ENCODE measurements at places on chromosomes 6 and 20.

- DNase-seq = no peak
Measured at GRCh38 chr6:62805431-62805830, 405.8 kb upstream of the FKBP1C start.

GRCh38 chr6:127382413-127382812, 39.0 kb upstream of the ECHDC1 start:
- DNase-seq = no peak

- DNase-seq = no peak
Measured at GRCh38 chr20:59938696-59939051, 1.4 kb downstream of the PPP1R3D start.

DNA sequence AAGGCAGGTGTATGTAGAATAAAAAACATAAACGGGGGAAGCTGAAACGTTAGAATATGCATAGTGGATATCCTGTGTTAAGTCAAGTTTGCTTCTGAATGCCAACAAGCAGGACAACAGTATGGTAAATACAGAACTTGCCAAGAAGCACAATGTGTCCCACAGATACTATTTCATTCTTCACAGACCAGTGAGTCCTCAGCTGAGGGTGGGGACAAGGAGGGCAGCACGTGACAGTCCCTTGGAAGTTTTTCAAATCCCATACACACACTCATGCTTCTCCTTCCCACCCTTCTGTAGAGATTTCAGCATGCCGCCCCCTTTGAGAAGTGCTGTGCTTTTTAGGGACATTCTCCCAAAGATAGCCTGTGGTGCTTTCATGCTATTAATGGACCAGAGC, 268.5 kb upstream of the ECI2 start:
- DNase-seq = no peak

DNA sequence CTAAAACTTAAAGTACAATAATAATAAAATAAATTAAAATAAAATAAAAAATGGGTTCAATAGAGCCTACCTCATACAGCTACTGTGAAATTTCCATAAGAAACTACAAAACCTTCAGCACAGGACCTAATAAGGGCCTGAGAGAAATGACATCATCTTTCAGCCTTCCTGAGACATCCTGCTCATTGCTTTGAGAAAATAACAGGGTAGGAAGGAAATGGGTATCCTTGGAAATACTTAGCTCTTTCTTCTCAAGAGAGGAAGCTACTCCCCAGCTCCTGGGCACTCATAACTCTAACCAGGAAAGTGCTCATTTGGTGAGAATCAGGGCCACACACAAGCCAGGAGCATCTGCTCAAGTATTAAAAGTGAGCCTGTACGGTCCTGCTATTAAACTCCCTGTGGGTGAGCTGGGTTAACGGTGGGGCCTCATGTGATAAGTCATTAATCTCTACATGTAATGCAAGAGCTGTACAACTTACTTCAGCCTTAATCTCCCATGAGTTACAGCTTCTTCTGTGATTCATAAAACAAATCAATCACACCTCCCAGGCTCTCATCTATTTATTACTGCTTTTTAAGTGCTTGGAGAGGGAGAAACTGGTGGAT, 141.4 kb downstream of the MAFB start:
- no peak for DNase-seq

DNA sequence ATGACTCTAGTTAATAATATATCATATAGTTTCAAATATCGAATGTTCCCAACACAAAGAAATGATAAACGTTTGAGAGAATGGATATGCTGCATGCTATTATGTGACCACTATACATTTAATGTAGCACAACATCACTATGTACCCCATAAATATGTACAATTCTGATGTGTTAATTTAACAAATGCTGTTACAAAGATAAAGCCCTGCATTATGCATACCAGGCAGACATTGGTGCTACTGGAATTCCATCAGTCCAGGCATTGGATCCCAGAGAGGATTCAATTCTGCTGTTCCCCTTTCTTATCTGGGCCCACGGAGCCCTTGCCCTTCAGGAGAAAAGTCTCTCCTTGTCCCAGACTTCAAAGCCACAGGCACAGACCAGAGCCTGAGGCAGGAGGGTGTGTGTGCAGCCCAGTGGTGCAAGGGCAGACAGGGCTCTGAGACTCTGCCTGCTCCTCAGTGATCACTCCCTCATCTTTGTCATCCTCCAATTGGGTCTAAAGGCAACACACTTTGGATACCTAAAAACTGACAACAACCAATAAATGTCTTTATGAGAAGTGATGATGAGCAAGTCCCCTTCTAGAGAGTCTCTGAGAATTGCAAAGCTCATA, 45.2 kb downstream of the PSMG4 start:
- no peak for DNase-seq

- no peak for DNase-seq
Measured at GRCh38 chr6:111593512-111593816, 12.2 kb downstream of the TRAF3IP2 start.

DNA sequence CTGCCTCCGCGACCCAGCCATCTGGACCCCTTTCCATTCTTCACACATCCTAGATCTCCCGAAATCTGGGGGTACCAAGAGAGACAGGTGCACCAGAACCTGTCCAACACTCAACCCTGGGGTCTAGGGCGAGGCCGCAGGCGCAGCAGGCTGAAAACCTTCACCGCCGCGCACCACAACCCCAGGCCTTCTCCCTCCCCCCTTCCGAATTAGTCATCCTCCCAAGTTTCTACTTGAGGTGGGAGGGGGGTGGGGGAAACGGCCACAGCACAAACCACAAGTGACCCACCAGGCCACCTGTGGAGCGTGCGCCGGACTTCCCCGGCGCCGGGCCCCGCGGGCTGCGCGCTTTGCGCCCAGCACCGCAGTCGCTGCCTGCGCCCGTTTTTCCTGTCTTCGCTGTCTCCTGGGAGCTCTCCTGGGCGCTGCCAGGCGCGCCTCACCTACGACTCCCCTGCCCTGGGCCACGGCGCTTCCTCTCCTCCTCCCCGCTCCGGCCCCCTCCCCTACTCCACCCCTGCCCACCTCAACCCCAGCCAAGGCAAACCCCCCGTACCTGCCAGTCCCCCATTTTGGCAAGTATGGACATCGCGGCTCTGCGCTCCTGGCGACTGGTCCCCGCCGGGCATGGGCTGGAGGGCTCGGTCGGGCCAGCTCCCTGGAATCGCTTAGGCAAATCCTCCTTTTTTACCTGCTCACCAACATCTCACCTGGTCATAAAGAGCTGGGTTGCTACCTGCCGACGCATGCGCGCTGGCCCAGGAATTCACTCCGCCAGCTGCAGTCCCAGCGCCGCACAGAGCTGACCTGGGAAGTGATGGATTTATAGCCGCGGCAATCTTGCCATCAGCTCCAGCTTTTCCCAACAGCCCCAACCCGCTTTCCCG, 4.2 kb upstream of the TFAP2A start:
- DNase-seq = no peak

DNA sequence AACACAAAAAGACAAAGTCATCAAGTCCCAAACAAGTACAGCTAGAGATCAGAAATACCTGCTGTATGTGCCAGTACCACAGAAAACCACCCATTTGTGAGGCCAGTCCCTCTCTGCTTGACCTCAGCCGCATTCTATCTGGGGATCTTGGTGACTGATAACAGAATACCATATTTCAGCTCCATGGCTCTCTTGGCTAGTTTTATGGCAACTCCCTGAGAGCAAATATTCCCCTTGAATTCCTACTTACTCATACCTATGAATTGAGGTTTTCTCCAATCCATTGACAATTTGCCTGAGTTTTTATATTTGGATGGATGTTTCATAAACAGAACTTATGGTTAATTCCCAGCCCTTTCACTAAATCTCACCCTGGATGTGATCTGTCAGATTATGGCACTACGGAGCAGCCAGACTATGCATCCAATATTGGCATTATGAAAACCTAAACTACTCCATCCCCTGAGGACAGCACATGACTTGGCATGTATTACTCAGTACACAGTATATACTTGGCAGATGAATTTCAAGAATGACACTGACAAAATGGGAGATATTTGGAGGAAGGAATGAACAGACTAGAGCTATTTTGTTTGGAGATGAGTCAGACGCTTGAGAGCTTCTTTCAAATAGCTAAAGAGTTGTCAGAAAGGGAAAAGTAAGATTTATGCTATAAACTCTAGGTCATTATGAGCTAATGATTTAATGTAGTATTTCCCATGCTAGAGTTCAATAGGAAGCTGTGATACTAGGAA, 95.7 kb downstream of the PRDM1 start:
- DNase-seq = no peak

DNA sequence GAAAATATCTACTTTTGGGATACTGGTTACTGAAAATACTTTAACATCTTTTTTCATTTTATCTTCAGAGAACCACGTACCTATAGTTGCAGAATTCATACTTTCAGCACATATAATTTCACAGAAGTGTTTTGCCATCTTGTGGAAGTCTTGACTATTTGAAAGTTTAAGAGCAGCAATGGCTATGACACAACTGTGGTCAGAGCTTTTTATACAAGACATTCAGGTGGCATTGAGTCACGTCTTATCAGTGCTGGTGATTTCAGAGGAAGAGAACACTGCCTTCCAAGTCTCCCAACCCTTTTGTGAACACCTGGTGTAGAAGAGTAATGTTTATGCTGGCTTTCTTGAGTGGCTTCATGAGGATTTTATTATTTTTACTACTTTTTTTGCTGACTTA, 171.6 kb downstream of the ARID1B start:
- DNase-seq = no peak

DNA sequence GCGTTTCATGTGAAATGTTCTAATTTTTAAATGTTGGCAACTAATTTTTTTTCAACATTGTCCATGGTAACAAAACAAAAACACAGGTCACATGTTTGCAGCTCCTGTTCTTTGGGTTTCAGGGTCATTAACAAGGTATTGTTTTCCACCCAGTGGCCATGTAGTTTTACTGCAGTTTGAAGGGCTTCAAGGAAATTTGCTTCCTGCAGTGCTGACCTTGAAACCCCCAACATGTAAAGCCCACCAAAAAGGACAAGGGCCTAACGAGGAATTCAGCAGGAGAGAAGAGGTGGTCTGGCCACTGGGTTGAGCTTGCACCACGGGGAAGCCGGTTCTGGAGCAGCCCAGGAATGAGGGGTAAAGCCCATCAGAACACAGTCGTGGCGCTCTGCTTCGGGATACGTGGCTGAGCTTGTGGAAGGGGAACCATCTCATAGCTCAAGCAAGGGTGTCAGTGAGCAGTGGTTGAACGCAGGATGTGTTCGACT, 13.9 kb upstream of the KLHL31 start:
- no peak for DNase-seq

GRCh38 chr20:3932681-3933080, 43.5 kb downstream of the PANK2 start:
- DNase-seq = no peak

- no peak for DNase-seq
Measured at GRCh38 chr6:142929751-142930358, 15.1 kb downstream of the HIVEP2 start.

Data from stimulated activated CD8-positive, alpha-beta memory T cell treated with anti-CD3 and anti-CD28 coated beads, Interleukin-4, amount 100 ng/mL, for 4 hours (primary cell).